ENCODE measurements at places on chromosomes 6 and 20.

DNA sequence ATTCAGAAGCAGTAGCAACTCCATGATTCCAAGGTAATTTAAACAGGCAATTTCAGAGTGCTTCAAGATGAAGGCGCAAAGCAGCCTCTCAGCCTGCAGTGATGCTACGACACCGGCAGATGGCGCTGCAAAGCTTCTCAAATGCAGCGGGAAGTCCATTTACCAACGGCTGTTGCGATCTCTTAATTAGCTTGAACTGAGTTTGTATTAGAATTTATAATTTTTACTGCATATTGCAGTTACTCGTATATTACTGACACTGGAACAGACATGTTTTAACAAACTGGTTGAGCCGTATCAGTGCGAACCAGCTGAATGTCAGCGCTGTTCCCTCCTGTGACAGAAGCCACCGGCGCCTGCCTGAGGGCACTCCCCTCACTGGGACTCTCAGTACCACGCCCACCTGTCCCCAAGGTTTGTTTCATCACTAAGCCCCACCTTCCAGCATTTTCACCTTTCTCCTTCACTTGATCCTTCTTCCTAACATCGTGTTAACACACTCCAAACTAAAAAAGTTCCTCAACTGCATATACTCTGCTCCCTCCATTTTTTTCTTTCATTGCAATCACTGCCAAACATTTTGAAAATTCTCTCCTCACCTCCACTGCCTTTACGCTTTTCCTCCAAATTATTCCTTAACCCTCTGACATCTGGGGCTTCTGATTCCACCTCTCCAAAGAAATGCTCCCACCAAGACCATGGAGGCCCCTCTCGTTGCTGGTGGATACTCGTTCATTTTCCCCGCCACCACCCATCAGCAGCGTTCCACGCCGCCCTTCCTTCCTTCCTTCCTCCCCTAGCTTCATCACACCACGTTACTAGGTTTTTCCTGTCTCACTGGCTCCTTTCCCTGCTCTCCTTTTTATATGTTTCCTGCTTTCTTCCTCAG, 14.5 kb downstream of the GNL1 start:
- DNase-seq = peak; percentile 66

- no peak for DNase-seq
Observed at GRCh38 chr6:109013656-109014305, 80.9 kb downstream of the SESN1 start.

- DNase-seq = no peak
Observed at GRCh38 chr6:72826744-72827438, 205.0 kb downstream of the KCNQ5 start.

GRCh38 chr6:122063761-122064160, 335.7 kb upstream of the HSF2 start:
- no peak for DNase-seq

DNA sequence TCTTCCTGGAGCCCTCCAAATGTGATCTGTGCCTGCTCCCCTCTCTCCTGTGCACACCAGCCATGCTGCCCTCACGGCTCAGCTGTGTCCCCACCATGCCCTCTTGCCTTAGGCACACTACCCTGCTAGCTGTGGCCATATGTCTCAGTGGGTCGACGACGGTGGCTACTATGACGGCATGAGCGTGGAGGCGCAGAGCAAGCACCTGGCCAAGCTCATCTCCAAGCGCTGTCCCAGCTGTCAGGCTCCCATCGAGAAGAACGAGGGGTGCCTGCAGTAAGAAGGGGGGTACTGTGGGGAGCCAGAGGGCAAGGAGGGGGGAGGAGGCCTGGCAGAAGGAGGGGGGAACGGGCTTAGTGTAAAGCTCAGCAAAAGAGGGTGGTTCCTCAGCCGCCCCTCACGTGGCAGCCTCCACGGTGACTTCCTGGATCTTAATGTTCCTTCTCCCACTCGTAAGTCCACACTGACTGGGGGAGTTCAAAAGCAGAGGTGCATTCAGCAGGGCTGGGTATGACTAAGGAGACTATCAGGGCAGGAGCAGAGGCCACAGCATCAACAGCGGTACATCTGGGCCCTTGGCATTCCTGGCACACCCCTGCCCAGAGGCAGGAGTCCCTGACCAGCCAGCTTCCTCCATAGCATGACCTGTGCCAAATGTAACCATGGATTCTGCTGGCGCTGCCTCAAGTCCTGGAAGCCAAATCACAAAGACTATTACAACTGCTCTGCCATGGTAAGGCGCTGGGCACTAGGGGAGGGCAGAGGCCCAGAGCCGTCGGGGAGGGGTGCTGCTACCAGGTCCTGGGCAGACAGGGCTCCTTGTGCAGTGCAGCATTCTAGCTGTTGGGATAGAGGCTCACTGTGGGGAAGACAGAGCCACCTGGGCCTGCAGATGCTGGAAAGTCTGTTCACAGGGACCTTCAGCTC, 8.0 kb downstream of the DNPH1 start:
- no peak for DNase-seq

GRCh38 chr6:52155791-52156576, 30.2 kb upstream of the IL17A start:
- no peak for DNase-seq

- DNase-seq = no peak
Observed at GRCh38 chr6:16982807-16983206, 119.0 kb upstream of the STMND1 start.

DNA sequence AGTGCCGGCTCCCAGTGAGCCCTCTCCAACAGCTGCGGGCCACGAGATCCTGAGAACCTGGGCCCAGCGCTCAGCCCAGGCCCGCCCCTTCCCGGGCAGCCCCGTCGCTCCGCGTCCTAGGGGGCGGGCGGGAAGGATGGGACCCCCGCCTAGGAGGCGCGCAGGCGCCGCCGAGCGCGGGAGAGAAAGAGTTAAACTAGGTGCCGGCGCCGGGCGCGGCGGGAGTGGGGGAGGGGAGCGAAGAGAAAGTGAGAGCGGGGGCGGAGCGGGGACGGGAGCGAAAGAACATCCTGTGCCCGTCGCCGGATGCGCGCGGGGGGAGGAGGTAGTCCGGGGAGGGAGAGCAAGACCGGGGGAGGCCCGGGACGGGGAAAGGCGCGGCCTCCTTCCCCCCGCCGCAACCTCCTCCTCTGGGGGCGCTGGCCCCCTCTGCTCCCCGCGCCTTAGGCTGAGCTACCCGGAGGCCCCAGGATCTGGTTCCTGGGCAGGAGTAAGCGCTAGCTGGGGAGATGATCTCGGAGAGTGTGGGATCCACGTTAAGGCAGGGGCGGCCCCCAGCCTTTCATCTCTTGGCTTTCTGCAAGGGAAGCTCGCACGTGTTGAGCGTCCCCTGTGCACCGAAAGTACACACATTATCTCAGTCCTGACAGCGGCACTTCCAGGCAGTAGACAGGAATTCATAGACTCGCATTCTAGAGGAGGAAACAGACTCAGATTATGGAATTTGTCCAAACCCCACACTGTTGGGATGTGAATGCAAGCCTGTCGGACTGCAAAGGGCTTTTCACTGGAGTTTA, 4.9 kb upstream of the ARMC12 start:
- DNase-seq = peak; percentile 89
